ENCODE measurements at places on chromosomes 1 and 21.

DNA sequence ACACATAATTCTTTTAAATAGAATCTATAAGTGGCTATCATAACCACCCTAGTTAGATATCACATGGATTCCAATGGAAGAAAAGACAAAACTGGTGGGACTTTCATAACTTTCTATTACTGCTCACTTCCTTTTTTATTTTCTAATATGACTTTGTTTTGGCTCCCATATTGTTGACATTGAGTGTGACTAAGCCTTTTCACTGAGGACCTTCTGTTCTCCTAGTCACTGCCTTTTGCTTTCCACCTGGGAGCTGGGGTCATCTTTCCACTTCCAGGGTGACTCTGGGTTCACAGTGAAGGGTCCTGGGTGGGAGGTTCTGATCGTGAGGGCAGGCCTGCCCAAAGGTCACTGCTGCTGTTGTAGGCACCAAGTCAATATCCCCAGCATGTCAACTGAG is 275.8 kb downstream of the TGFB2 start:
- no peak for DNase-seq

DNA sequence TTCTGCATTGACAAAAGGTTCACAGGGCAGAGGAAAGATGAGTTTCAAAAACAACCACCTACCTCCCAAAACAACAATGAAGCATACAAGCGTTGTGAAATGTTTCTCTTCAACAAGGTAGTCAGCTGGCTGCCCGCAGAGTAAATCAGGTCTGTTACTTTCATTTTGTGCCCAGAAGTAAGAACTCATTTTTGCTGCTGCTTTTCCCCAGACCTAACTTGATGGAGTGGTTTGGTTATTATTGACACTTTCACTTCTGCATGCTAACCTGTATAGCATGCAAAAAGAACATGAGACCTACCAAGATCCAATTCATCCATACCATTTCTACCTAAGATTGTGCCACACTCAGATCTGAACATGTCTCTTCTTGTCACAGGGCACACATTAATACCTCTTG is 1.3 kb downstream of the SLC9C2 start:
- DNase-seq, result no peak

DNA sequence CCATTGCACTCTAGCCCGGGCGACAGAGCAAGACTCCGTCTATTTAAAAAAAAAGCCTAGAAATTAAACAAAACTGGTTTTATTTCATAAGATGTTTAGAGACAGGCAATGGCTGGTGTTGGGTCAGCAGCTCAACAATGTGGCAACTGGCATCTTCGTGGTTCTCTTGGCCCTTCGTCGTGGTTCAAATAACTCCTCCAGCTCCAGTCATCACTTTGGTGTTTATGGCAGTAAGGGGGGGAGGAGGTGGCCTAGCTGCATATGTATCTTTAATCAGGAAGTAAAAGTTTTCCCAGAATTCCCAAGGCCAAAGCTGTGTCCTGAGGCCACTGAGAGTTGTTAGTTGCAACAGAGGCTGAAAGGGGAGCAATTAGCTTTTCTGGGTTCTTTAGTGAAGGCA is 13.0 kb upstream of the LTN1 start:
- DNase-seq, result no peak

DNA sequence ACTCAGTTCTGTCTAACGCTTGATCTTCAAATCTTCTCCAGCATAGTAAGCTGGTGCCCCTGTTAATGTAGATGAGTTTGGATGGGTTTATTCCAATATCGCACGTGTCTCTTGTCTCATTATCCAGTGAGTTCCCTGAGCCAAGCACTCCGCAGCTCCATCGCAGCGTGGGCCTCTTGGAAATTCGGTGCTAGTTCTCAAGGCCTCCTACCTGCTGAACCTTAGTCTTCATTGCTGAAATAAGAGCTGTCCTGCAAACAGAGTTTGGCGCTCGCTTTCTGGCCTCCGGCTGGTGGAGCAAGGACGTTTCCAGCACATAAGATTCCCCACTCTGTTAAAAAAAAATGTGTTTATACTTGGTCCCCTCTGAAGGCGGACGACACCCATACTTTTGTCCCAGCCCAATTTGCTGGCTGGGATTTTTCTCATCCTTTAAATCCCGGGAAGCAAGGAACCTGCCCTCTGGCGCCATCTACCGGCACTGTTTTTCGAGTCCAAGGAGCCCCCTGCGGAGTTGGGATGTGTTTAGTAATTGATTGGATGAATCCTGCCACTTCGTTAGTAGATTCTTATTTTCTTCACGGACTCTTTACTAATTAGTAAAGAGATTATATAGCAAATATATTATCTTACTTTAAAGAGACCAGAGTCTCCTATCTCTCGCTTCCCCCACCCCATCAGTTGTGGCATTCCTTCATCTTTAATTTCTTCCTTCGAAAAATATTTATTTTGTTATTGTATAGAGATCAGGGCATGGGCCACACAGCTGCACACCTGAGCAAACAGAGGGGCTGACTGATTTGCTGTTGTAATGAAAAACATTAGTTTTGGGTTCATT is 14.7 kb downstream of the JUN start:
- DNase-seq, result no peak

GRCh38 chr1:94754570-94754969 is 65.6 kb upstream of the SLC44A3 start:
- DNase-seq, result no peak

DNA sequence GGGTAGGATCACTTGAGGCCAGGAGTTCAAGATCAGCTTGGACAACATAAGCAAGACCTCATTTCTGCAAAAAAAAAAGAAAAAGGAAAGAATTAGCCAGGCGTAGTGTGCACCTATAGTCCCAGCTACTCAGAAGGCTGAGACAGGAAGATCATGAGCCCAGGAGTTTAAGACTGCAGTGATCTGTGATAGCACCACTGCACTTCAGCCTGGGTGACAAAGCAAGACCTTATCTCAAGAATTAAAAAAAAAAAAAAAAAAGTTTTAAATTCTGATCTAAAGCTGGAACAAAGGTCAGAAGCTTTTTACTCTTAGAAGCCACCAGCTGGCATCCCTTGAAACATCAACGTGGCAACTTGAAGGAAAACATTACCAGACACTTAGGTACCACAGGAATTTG is 45.3 kb downstream of the HENMT1 start:
- DNase-seq, result no peak

DNA sequence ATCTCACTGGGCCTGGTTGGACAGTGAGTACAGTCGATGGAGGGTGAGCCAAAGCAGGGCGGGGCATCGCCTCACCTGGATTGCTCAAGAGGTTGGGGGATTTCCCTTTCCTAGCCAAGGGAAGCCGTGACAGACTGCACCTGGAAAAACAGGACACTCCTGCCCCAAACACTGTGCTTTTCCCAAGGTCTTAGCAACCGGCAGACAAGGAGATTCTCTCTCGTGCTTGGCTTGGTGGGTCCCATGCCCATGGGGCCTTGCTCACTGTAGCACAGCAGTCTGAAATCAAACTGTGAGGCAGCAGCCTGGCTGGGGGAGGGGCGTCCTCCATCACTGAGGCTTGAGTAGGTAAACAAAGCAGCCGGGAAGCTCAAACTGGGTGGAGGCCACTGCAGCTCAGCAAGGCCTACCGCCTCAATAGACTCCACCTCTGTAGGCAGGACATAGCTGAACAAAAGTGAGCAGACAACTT is 11.3 kb downstream of the C1orf105 start:
- no peak for DNase-seq

- no peak for DNase-seq
Observed at GRCh38 chr1:53123453-53124140, 18.8 kb downstream of the SLC1A7 start.

DNA sequence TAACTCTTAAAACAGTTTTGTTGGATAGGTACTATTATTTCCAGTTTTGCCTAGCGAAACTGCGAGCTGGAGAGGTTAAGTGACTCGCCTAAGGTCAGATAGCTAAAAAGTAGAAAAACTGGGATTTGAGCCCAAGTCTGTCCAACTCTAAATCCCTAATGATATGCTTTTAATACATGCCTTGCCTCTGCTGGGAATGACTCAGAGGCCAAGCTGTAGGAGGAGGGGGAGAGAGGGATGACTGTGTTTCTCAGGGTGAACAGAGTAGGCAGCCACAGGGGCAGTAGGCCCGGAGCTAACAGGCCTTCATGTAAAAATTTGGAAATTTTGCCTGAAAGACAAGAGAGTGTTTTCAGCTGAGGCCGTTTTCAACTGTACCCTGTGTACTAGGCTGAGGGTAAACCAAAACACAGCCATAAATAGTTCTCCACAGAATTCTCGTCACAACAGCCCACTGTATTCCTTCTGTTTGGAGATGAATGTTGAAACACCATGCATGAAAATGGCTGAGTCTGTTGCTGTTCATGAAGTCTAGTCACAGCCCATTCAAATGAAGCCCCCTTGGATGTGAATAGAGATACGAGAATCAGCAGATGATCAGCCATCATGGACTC is 107.5 kb upstream of the HOOK1 start:
- no peak for DNase-seq

DNA sequence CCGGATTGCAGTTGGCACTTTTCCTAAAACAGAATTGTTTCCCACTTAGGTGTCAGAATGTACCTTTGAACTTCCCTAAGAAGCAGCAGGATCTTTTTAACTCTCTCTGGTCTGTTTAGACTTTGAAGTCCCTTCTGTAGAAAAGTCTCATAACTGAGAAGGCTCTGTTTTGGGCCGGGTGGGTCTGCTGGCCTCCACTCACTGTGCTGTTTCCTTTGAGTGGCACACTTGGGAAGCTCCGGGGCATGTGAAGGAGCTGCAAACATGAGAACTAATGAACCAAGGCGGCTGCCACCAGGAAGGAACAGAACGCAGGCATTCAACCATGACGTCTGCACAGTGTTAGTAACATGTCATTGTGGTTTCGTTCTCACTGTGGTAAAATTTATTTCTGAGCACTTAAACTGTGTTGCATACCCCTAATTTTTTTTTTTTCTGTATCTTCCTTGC is 19.5 kb upstream of the NCMAP start:
- no peak for DNase-seq

DNA sequence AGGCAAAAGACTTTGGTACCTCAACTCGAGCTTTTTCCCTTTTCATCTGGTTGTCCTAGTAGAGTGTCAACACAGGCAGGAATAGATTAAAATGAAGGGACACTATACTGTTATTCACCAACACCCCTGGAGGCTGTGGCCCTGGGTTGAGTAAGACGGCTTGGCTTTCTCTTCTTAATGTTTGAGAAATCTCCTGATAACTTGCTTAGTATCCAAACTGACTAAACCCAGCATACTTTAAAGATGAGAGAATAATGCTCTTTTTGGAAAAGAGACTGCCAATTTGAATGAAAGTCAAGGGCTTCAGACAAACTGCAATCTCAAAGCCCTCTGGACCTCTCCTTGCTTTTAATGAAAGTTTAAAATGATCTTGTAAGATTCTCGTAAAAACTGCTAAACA is 2.6 kb upstream of the SLC30A1 start:
- DNase-seq, result no peak

GRCh38 chr21:39347537-39347936 is 1.4 kb downstream of the HMGN1 start:
- no peak for DNase-seq

DNA sequence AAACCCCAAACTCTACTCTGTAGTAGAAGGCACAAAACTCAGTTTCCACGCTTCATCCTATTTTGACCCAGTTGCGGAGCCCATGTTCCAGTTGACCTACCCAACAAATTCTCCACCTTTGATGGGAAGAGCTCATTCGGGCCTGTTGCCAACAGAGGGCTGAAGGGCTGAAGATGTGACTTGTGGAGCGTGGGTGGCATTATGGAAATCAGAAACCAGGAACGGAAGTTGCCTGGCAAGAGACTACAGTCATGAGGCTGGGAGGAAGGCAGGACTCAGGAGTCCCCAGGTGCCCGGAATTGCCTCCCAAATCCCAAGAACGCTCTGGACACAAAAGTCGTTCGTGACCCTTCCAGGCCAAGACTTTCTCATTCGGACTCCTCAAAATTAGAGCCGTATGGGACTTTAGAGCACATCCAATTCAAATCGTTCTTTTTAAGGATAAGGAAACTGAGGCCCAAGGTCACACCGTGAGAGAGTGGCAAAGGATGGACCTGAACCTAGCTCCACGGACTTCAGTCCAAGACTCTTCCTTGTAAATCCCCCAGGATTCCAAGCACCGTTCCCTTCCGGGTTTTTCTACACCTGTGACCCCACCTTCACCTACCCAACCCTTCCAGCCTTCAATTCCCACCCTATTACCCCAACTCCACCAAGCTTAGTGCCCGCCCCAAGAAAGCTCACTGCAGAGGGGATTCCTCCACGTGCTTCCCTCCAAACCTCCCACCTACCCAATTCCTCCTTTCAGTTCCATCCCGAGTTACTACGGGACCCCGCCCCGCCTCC is 739 bp downstream of the SMG5 start:
- DNase-seq, result no peak

- DNase-seq, result no peak
Observed at GRCh38 chr1:184563308-184563707, 176.5 kb downstream of the C1orf21 start.

DNA sequence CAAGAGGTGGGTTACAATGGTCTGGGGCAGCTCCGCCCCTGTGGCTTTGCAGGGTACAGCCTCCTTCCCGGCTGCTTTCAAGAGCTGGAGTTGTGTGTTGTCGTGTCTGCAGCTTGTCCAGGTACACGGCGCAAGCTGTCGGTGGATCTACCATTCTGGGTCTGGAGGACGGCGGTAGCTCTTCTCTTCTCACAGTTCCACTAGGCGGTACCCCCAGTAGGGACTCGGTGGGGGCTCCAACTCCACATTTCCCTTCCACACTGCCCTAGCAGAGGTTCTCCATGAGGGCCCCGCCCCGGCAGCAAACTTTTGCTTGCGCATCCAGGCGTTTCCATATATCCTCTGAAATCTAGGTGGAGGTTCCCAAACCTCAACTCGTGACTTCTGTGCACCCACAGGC is 12.3 kb upstream of the CDCP2 start:
- DNase-seq, result no peak

DNA sequence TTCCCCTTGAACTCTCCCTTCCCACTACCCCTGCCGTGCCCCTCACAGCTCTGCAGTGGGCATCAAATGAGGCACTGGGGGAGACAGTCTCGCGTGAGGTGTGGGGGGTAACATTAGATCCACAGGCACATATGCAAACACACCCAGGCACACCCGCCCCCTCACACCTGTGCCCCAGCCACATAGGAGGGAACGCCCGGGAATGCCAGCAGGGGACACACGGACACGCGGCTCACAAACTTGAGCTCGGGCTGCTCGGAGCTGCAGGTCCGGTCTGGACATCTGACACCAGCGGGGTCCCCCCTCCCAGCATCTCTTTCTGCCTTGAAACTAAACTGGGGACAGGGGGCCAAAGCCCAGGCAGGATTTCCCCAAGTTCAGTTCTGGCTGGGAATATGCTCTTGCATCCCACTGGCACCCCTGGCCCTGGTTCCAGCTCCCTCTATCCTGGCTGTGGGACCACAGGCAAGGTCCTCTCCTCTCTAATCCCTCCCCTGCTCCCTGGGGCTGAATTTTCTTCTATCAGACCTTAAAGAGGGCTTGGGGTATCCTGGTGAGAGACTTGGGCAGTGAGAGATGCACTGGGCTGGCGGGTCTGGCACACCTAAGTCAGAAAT is 30.6 kb downstream of the CDCP2 start:
- DNase-seq, result no peak

- peak; percentile 36 for DNase-seq
Observed at GRCh38 chr1:150979092-150980056, 2.7 kb upstream of the ANXA9 start.

DNA sequence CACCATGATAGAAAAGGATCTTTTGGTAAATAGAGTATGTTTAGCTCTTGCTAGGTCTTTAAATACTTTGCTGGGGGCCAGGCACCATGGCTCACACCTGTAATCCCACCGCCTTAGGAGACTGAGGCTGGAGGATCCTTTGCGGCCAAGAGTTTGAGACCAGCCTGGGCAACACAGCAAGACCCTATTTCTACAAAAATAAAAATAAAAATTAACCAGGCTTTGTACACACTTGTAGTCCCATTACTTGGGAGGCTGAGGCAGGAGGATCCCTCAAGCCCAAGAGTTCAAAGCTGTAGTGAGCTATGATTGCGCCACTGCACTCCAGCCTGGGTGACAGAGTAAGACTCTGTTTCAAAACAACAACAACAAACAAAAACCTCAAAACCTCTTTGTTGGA is 1.1 kb upstream of the KCNE2 start:
- no peak for DNase-seq

Measured in NCI-H1417 treated with DMSO at 0.1 percent for 48 hours (cell line).